ENCODE measurements at places on chromosomes 11 and 22. TPM values are rescaled to one million over a fixed set of nuclear protein-coding genes. Genes with fewer than 3 reads are reported as not detected.

The CTR9 gene
- 31.9 TPM for total RNA-seq

GRCh38 chr22:49664371-49664881 lies 163.2 kb downstream of the BRD1 start:
- peak; percentile 52 for DNase-seq

The CD3D gene
- 3.8 TPM for total RNA-seq

The ATG2A gene
- total RNA-seq, result 28.0 TPM

DNA sequence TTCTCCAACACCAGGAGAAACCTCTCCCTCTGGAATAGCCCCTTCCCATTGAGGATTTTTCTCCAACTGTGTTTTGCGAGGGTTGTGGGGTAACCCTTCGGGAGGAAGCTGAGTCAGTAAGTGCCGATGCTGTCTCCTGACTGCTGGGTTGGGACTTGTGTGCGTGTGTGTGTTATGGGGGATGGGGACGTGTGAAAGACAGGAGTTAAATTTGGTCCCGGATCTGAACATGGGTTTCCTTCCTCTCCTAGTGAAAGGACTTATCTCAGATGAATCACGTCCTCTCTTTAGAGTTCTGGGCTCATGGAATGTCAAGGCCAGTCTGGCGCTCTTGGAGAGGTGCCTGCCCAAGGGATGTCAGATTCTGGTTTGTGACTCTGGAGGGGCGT lies 33.3 kb downstream of the KIAA1671 start:
- DNase-seq, result no peak

The RGL4 gene
- 1.2 TPM for total RNA-seq

The JHY gene
- 13.3 TPM for total RNA-seq

The KCNA4 gene
- total RNA-seq, result 0.36 TPM

The CSRP3 gene
- total RNA-seq, result not detected

The TCN2 gene
- total RNA-seq, result 21.6 TPM

GRCh38 chr11:28439403-28439802 lies 331.2 kb downstream of the METTL15 start:
- no peak for DNase-seq

GRCh38 chr11:71102251-71102995 lies 150.0 kb downstream of the SHANK2 start:
- DNase-seq, result no peak

- no peak for DNase-seq
These were observed 394.3 kb downstream of the TMEM135 start for GRCh38 chr11:87432022-87432421.

DNA sequence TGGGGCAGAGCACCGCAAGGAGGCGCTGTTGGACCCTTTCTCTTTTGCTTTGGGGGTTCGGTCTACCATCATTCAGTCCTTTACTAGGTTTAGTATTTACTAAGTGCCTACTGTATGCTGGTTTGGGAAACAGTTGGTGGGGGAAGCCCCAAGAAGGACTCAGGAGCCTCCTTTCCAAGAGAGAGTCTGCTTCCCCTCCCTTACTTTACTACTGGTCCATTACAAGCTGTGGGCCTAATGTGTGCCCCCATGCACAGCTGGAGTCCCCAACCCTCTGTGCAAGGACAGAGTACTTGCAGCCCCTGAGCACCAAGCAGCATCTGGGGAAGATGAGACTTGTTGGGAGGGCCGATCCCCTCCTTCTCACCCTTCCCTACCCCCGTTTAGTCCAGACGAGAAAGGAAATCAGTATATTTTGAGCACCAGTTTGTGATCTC lies 876 bp upstream of the UBE2L6 start:
- peak; percentile 94 for DNase-seq

The POLA2 gene
- total RNA-seq, result 5.5 TPM

DNA sequence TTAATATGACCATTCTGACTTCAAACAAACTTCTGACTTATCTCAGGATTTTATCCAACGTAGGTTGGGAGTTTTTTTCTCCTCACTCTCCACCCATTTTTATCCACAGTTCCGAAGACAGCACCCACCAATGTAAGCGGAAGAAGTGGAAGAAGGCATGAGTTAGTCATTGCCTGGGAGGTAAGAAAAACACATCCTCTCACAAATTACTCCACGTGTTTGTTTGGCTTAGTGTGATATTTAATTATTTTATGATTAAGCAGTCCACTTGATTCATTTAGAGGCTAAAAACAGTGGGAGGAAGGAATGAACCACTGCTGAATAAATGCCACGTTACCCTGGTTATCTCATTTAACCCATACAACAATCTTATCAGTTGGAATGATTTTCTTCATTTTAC lies 389.6 kb upstream of the ARHGAP42 start:
- no peak for DNase-seq

The FGF19 gene
- not detected for total RNA-seq

DNA sequence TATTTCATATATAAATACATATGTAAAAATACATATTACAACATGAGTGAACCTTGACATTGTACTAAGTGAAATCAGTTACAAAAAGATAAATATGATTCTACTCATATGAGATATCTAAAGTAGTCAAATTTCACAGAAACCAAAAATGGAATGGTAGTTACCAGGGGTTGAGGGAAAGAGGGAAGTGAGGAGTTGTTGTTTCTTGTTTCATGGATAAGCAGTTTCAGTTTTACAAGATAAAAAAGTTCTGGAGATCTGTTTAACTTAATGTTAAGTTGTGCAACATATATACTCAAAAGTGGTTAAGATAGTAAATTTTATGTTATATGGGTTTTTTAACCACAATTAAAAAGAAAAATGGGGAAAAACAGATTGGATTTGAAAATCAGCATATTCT lies 107.7 kb downstream of the ELP4 start:
- no peak for DNase-seq

DNA sequence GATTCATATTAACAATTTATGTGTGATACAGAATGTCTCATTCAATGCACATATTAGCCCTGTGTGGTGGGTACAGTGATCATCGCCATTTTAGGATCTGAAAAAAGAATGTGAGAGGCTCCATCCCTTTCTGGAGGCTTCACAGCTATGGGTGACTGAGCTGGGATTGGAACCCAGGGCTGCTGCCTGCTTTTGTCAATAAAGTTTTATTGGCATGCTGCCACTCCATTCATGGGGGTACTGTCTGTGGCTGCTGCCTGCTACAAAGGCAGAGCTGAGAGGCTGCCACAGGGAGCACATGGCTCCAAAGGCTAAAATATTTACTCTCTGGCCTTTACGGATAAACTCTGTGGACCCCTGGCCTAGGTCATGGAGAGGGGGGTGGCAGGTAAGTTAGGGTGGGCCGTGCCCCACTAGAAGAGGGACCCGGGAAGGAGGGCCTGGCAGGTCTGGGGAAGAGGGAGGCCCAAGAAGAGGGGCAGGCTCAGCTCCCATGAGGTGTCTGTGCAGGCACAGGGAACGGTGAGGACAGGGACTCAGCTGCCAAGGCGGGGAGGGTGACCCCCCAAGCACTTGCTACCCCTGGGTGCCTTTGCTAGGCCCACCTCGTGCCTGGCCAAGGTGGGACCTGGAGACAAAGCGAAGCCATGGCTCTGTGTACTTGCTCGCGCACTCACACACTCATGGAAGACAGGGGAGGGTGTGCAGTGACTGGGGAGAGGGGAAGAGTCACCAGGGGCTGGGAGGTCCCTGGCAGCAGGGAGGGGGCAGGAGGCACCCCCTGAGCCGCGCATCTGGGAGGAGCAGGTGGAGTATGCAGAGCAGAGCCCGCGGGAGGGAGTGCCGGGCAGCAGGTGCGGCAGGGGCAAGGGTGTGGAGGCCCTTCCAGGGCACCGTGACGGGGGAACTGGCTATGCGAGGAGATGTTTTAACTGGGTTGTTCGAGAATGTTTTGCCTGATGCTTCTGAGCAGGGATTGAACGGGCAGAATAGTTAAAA lies 335.3 kb downstream of the CTTN start:
- DNase-seq, result no peak

DNA sequence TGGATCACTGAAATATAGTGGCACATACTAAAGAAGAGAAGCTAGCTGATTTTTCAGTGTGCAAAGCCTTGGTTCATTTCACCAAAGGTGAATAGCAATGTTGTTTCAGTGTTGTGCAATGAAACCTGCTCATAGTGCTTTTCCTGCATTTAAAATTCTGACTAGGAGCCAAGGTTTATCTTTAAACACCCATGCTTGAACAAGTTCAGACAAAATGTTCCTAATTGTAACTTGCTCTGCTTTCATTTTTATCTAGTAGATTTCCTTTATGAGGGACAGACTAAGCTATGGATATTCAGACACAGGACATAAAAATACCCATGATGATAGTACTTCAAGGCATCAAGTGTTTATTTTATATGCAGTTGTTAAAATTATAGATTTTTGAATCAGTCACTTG lies 47.7 kb downstream of the BBOX1 start:
- DNase-seq, result no peak

DNA sequence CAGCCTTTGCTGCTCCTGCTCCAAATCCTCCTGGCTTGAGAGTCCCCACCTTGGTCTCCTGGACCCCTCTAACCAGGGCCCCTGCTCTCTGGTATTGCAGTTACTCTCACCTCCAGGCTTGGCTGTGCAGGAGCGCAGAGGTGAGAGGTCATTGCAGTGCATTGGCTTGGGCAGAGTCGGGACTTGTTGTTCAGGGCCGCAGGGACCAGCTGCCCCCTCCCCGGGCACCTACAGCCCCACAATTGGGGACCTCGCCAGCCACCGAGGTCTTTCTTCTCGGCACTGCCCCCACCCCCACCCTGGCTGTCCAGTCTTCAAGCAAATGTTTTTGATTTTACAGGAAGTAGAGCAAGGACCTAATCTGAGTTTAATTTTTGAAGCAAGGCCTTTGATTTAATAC lies 65.5 kb upstream of the FGF3 start:
- no peak for DNase-seq

GRCh38 chr11:80778941-80779340 lies 1338.1 kb upstream of the TENM4 start:
- DNase-seq, result no peak

The SOX6 gene
- total RNA-seq, result 53.7 TPM

DNA sequence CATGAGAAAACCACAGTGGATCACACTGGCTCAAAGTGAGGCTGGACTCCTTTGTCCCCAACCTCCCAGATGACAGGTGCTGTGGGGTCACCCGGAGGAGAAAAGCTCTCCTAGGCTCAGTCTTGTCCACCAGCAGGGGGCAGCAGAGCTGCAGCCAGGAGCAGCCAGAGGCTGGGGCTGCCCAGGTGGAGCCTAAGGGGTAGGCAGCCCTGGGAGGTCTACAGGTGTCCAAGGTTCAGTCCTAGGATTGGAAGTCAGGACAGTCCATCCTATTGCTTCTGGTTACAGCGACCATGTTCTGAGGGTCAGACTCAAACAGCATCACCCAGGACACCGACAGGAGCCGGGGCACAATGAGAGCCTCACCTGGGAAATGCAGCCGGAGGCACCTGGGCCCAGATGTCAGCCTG lies 77.6 kb upstream of the IGLL5 start:
- peak; percentile 78 for DNase-seq

The CCDC179 gene
- total RNA-seq, result not detected

DNA sequence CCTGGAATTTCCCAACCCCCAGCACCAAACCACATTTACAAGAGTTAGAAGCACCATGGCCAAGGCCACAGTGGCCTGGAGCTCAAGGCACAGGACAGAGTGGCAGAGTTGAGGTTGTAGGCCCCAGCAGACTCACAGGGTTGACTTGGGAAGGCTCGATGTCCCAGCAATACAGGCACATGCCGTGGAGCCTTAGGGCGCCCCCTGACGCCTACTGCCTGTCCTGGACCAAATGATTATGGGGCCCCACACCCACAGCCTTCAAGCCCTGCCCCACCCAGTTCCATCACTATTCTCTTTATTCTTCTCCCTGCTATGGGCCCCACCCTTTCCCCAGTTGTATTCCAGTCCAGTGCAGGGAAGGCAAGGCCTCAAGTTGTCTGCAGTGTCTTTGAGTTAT lies at the start of gene CCDC179:
Gene CCDC179, minus strand, starts transcription at position 234 of the 400 bp plus-strand sequence. Its CDS starts 53 bp downstream, at position 181.
- DNase-seq, result no peak

DNA sequence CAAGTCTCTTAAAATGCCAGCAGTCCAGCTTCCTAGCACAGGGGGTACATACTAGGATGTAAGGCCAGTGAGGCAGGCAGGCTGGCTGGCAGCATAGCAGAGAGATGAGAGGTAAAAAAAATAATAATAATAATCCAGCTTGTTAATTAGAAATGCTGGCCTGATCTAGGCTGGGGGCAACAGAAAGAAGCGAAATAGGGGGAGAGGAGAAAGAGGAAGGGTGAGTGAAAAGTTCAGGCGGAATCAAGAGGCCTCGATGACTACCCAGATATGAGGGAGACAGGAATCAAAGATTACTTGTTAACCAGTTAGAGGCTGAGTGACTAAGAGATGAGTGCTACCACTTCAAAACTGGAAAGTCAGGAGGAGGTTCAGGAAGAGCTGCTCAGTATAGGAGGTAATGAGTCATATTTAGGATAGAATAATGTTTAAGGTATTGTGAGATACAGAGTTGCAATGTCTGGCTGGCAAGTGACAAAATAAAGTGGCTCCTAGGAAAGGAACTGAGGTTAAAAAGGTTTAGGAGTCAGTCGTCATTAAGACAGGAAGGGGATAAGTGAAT lies 2.8 kb downstream of the ALKBH8 start:
- no peak for DNase-seq

DNA sequence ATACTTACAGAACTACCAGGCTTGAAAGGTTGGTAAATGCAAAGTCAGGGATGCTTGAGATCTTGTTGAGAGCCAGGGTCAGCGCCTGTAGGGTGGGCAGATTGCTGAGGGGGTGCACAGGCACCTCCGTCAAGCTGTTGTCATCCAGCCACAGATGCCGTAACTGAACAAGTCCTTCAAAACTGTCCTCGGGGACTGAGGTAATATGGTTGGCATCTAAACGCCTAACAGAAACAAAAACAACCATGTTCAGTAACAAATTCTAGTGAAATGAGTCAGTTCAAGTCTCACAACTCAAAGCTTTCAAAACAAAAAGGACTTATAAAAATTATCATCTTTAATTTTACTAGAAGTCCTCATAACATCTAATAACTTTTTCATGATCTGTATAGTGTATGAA lies 22.2 kb upstream of the CCDC34 start:
- no peak for DNase-seq

The ELFN2 gene
- total RNA-seq, result 5.9 TPM

The E2F8 gene
- 0.13 TPM for total RNA-seq

The FAM180B gene
- total RNA-seq, result 3.0 TPM

The NLRP10 gene
- not detected for total RNA-seq

- no peak for DNase-seq
These were observed 72.3 kb downstream of the ADM start for GRCh38 chr11:10377183-10377582.

DNA sequence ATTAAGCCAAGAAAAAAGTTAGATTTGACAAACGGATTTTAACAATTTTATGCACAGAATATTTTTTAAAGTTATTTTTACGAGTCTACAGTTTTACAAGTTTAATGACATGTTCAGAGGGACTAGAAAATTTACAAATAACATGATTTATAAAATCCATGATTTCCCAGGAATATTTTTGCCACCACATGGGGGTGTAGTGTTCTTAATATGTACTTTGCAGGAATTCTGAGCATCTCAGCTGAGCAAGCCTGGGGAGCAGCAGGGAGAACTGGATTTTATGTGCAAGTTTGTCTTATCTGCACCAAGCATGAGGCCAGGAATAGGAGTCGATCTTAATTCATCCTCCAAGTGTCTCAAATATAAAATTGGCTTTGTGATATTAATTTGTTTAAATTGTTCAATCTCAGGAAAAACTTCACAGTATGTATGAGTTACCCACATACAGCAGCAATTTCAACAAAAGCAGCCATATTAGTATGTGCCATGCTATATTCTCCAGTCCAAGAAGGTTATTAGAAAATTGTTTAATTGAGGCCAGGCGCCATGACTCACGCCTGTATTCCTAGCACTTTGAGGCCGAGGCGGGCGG lies 826.3 kb downstream of the DLG2 start:
- no peak for DNase-seq

- DNase-seq, result no peak
These were observed 179.6 kb downstream of the CSNK2A3 start for GRCh38 chr11:11173316-11174025.

The CARD16 gene
- 40.4 TPM for total RNA-seq
